ENCODE measurements at places on chromosomes 7 and 10.

- no peak for DNase-seq
These were observed 46.8 kb downstream of the TYW1B start for GRCh38 chr7:72781161-72781560.

- no peak for DNase-seq
These were observed 14.1 kb downstream of the CNNM1 start for GRCh38 chr10:99343262-99343661.

GRCh38 chr10:71916827-71917226, 47.4 kb upstream of the CHST3 start:
- no peak for DNase-seq

DNA sequence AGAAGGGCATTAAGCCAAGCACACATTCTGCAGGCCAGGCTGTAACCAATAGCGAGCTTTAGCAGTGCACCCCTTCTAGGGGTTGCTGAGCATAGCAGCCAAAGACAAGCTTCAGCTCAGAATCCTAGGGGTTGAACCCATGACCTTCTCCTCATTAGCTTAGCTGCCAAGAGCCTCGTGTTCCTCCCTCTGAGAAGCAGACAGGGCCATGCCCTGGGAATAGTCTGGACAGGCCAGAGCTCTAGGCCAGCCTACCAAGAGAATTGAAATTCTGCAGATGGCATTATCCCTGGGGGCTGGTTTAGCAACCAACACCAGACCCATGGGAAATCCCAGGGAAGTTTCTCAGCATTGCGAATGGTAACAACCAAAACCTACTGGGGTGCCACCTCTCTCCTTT, 77.2 kb downstream of the PLXNA4 start:
- DNase-seq: no peak

- DNase-seq: no peak
These were observed 193.7 kb downstream of the RNLS start for GRCh38 chr10:88389456-88389855.

DNA sequence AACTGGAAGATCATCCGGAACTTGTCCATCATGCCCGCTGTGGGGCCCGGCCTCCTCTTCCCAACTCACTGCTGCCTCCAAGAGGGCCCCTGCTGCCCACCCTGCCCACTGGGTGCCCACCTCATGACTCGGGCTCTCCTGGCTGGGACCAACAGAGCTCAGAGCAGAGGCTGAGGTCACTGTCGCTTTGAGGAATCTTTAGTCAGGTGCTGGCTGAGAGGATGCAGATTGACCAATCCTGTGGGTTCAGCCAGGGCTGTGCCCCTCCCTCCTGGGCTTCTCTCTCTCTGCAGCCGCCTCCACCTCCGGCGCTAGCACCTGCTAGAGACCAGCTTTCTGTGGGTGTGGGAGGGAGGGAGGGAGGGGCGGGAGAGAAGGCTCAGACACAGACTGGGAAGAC, at the start of gene CALHM1:
Gene CALHM1, minus strand, starts transcription at position 181 of the 400 bp plus-strand sequence. Its CDS starts 149 bp downstream, at position 32.
- no peak for DNase-seq

GRCh38 chr7:24038993-24039392, 245.0 kb upstream of the NPY start:
- no peak for DNase-seq

DNA sequence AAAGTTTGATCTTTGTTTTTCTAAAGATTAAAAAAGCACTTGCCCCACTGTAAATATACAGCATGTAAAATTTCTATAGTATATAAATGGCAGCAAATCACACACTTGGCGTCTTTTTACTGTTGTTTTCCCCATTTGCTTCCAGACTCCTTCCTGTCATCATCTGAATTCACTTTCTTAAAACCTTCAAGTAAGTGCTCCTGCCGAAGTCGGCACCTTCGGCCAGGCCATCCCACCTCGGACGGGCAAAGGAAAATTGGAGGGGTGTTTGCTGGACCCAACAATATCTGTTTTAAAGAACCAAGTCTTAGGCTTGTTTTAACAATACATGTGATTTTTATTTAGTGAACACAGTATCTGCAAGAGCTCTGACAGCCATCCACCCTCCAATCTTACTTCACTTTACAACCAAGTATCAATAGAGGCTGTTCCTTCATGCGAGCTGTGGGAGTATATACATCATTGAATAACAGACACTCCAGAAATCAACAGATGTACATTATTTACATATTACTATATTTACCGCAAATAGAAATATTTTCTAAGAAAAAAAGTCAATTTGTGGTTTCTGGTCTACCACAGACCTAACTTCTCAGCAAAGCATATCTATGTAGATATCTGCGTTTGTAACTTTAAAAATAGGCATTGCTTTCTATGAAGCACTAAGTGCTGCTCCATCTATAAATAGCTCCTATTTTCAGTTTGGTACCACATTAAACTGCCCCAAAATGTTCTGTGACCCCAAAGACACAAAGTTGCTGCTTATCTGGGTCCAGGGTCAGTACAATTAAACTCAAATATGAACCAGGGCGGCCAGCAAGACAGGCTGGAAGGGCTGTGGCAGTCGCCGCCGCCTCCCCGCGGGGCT, 110.7 kb downstream of the CYTH3 start:
- DNase-seq: no peak

- DNase-seq: no peak
These were observed 14.3 kb upstream of the ELN start for GRCh38 chr7:74013539-74014272.

DNA sequence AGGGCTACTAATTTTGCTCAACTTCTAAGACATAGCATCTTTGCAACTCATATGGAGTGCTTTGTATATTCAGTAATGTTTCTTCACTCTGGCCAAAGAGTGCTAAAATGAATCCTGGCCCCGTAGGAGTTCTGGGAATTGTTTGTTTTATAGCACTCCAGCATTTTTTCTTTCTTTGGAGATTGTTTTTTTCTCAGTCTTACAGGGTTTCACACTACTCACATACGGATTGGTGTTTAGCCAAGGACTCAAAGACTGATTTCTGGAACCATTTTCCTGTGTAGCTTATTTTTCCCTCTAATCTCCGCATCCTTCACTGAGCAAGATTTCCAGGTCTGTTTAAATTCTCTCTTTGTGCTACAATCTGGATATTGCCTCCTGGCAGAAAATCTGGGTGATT, 6.4 kb downstream of the TAS2R41 start:
- DNase-seq: no peak

DNA sequence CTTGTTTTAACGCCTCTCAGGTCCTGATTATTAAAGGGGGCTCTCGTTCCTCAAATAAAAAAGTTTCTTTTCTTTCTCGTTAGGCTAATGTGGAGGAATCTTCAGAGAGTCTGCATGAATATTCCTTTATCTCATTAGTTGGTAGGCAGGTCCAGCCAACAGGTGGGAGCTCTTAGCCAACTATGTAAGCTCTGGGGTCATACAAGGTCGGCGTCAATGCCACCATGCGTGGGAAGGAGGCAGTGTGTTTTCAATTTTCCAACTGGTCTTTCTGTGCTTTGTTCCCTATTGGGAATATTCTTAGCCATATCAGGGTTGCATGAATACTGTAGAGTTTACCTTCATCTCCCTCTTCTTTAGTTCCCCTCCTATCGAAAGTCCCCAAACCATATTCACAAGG, 118.5 kb upstream of the SVIL start:
- no peak for DNase-seq

- no peak for DNase-seq
These were observed 304.6 kb downstream of the PRPF18 start for GRCh38 chr10:13891128-13892000.

GRCh38 chr7:116653204-116653603, 18.8 kb upstream of the MET start:
- no peak for DNase-seq

- DNase-seq: no peak
These were observed 109.0 kb downstream of the TACC2 start for GRCh38 chr10:122097935-122098334.

GRCh38 chr7:19290066-19290465, 144.8 kb upstream of the FERD3L start:
- no peak for DNase-seq

DNA sequence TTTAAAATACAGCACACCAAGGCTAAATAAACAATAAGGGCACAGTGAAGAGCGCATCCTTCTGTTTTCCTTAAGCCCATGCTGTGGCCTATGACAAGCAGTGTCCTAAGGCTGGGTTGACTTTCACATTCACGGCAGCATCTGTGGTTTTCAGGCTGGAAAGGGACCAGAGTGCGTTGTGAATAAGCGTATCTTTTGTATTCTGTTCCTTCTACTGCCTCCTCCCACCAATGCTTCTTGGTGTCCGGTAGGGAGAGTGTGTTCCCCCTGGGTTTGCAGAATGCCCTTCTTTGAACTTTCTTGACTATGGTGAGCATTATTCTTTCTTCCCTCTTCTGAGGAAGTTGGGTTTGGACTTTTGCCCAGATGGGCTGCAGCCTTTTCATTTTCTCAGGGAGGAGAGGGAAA, 73.6 kb downstream of the ABCA13 start:
- no peak for DNase-seq

DNA sequence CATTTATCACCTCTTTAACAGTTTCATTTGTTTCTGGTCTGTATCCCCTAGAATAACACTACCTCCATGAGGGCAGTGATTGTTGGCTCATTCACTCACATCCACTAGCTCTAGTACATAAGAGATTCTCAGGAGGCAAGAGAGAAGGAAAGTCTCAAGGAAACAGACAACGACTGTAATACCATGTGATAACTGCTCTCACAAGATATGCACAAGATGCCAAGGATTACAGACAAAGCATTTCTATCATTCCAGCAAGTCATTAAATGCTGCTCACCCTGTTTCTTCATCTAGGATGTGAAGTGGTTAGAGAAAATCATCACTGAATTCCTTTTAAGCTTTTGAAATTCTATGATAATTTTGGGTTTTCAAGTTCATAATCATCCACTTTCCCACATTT, 115.3 kb downstream of the HIBADH start:
- no peak for DNase-seq

GRCh38 chr10:102679596-102679995, 34.6 kb downstream of the ARL3 start:
- no peak for DNase-seq

GRCh38 chr10:67883710-67884312, 645 bp upstream of the SIRT1 start:
- no peak for DNase-seq

GRCh38 chr7:20269726-20270125, 52.5 kb upstream of the MACC1 start:
- DNase-seq: no peak

- DNase-seq: no peak
These were observed 14.8 kb upstream of the CD36 start for GRCh38 chr7:80623503-80624252.

- DNase-seq: no peak
These were observed 8.6 kb downstream of the TRIM56 start for GRCh38 chr7:101093906-101094305.

- DNase-seq: no peak
These were observed 10.5 kb downstream of the PPP3CB start for GRCh38 chr10:73485320-73485719.

- DNase-seq: no peak
These were observed 217.4 kb downstream of the LRMDA start for GRCh38 chr10:75648854-75649253.

DNA sequence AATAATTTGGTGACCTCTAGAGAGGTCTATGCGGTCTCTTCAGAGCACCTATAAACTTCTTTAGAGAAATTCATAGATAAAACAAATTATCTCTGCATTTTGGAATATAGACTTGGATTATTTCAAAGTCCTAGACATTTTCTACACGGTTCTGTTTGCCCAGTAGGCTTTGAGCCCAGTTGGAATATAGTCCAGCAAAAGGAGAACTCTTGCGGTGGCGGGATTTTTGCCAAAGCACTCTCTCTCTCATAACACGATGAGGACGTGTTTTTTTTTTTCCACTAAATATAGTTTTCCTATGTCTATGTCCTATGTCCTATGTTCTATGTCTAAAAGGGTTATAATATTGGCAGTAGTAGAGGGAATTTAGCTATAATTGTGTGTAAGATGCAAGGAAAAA, 164.9 kb upstream of the AGR3 start:
- no peak for DNase-seq

DNA sequence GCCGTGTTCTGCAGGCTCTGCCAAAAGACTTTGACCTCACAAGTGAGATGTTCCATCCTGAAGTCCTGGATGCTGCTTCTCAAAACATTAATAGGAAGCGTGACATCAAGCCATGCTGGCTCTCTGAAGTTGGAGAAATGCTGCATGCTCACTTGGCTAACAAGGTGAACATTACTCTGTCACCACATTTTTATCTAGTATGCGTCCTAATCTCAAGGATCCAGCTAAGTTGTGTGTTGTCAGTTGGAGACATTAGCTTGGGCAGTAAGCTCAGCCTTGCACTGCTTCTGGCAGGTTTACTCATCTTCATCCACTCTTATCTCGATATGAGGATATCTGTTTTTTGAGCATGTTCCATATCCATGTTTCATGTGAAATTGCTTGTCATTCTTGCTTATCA, 165.2 kb downstream of the SDK1 start:
- DNase-seq: no peak

DNA sequence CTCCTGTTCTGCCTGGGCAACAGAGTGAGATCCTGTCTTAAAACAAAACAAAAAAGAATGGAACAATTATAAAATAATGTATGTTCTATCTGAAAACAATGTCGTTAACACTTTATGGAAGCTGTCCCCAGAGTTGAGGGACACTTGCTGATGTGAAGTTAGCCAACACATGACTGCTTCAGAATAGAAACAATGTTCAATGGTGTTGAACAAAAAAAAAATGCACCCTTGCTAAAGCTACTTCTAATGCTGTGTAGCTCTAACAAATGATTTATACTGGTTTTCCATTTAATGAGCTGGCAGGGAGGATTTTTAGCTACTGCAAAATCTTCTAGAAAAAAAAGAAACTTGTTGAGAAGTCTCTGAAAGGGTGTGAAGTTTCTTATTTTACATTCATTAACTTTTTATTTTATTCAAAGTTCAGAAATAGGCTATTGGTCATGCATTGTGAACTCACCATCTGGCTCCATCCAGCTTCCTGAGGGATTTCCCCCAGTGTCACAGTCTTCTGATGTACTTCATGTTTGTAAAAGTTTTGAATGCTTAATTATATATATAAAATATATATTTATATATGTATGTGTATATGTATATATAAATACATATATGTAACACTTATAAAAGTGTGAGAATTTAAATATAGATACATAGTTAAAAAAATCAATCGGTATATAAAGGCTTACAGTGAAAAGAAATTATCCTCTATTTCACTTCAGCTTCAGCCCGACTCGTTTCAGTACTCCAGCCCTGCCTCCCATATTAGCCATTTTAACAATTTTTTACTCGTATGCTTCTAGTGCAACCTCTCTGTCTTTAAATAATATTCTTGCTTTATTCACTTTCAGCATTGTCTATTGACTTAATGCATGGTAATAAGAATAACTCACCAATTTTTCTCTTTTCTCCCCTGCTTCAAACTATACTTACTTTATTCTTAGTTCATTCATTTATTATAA, 35.0 kb downstream of the HDAC9 start:
- no peak for DNase-seq
